Urinary bladder (tissue), 4 donors: ENCODE measurements at places on chromosomes 6 and 20. TPM values are rescaled to one million over a fixed set of nuclear protein-coding genes. Genes with fewer than 3 reads are reported as not detected.

The NRSN1 gene
- 0.90 TPM for total RNA-seq

The CRISP2 gene
- total RNA-seq: not detected

The NTSR1 gene
- total RNA-seq: 0.05 TPM

The LY6G6F gene
- total RNA-seq: not detected

The PAX1 gene
- total RNA-seq: not detected

The MEA1 gene
- total RNA-seq: 29.1 TPM

The TREM2 gene
- total RNA-seq: 0.95 TPM

The DAAM2 gene
- 21.1 TPM for total RNA-seq

The PRL gene
- not detected for total RNA-seq
